ENCODE measurements at places on chromosomes 12 and 14.

DNA sequence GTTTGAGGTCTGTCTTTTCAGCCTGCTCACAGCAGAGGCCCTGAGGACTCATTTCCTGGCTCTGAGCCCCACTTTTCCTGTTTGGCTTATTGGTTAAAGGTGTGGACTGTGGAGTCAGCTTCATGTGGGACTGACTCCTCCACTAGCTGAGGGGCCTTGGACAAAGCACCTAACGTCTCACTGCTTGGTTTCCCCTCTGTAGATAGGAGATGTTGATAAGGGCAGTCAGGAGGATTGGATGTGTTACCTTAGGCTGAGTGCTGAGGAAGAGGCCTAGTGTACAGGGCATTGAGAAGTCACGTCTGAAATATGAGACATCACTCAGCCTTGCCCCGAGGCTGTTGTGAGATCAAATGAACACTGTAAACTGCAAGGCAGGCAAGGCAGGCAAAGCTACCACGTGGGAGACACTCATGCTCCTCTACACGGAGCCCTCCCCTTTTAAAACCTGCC is 27.1 kb upstream of the TCL1A start:
- DNase-seq: no peak

GRCh38 chr12:50087995-50088394 is 2.9 kb downstream of the SMARCD1 start:
- DNase-seq: no peak

DNA sequence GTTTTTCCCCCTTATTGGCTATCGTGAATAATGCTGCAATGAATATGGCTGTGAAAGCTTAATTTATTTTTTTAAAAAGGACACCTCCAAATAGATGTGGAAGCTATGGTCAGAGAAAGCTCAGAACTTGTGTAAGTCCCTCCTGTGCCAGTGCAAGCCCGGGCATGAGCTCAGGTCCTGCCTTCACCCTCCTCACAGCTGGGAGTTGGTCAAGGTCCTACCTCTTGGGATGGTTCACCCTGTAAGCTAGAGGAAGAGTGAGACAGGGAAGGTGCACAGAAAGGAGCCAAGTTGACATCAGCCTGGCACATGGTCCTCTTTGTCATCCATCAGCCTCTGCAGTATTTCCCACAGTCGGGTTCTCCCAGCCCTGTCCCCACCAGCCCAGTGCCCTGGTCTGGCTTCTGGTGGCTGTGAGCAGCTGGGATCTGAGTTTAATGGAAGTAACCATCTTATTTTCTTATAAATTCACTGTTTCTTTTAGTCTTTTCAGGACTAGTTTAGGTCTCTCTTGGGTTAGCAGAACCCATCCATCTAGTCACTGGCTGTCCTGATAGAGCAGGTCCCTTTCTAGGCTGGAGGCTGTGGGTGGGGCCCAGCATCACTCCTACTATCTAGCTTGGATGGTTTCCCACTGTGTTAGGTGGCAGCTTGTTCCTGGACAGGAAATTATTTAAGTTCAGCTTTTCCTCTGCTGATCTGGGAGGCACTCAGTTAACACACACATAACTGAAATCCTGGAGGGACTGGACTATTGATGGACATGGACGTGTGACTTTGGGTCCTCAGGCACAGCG is 11.8 kb upstream of the PLEKHG3 start:
- no peak for DNase-seq

DNA sequence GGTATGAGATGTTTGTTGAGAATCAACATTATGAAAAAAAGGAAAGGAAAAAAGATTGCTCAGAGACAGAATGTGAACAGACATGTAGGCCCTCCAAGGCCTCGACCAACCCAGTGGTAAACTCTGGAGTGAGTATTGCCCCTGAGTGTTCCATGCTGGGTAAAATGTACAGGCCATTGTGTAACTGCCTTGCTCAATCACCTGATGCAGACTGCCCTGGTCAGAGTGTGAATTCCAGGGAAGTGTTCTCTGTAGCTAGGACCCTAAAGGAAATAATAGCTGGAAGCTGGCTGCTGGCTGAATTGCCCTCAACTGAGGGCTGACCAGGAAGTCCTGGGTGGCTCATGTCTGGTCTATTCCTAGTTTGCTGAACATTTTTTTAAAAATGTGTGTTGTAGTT is 1081.4 kb upstream of the LRFN5 start:
- no peak for DNase-seq

All from activated naive CD4-positive, alpha-beta T cell (primary cell).